ENCODE measurements at places on chromosomes 7 and 10.
A peak's percentile ranks its signal among the peaks of the same experiment; 100 is the strongest.

DNA sequence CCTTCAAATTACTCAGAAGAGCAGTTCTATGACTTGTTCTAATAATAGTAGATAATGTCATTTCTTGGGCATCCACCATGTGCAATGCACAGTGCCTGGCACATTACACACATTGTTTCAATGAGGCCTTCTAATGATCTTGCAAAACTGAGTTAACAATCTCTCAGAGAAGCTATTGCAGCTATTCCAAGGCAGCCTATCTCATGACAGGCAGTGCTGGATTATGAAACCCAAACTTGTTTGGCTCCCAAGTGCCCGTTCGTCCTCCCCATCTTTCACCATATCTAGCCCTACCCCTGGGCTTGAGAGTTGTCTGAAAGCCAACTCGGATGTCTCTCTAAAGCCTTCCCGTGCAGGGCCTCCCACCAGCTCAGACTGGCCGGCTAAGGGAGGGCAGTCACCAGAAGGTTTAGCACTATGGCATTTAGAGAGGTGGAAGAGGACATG lies 405.1 kb downstream of the PLXNA4 start:
- no peak for DNase-seq

- DNase-seq, result no peak
These were observed 324.1 kb downstream of the C7orf25 start for GRCh38 chr7:42587806-42588205.

GRCh38 chr10:11687357-11687771 lies 54.8 kb upstream of the ECHDC3 start:
- DNase-seq, result no peak

DNA sequence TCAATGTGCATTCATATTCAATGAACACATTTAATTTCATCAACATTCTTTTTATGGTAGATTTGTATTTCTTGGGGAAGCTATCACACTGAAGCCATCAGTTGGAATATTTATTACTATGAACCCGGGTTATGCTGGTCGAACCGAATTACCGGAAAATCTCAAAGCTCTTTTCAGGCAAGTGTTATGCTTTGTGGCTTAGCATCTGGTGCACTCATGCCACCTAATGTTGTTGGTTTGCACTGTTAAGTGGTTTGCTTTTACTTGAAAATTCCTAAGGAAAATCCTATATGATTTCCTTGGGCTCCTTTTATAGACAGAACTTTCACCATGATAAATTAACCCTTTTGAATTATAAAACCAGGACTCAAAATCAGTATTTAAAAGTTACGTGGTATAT lies 147.9 kb downstream of the DNAH11 start:
- no peak for DNase-seq

- DNase-seq, result peak; percentile 40
These were observed 745 bp downstream of the DAGLB start for GRCh38 chr7:6446838-6447580.

DNA sequence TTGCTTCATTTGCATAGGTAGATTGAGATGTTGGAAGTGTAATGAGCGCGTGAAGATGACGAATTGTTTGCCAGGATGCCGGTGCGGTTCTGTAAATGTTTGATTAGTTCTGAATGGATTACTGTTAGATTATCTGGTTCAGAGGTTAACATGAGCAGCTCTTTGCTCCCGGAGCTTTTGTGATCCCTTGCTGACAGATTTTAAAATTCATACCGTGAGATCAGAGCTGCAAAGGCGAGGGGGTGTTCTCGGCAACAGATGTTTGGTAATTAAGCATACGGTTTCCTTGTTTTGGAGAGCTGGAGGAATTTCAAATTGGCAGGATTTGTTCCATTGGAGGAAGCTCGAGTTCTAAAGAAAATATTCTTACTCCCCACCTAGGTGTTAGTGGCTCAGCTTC lies 237.8 kb upstream of the GPR26 start:
- peak; percentile 60 for DNase-seq

- no peak for DNase-seq
These were observed 1382.0 kb upstream of the CELF2 start for GRCh38 chr10:9635691-9636090.

GRCh38 chr10:44172883-44173607 lies 211.9 kb downstream of the CXCL12 start:
- DNase-seq, result no peak

DNA sequence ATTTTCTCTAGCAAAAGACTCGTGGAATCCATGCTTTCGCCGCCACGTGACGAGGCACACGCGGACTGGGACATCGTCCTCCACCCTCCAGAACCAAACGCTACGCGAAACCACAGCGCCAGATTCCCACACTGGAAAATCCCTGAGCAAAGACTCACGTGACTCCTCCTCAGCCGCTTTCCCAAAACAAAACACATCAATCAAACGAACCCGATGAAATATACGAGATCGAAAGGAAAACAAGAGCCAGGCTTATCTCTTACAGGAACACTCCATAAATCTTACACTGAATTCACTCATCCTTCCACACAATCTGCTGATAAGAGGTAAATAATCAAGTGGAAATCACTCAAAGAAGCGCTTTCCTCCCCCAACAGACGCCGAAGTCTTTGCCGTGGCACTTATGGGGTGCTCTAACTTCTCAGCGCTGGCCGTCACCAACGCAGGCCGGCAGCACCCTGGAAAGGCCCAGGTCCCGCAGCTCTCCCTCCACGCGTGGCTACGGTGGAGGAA lies 23.8 kb downstream of the DIP2C start:
- no peak for DNase-seq

DNA sequence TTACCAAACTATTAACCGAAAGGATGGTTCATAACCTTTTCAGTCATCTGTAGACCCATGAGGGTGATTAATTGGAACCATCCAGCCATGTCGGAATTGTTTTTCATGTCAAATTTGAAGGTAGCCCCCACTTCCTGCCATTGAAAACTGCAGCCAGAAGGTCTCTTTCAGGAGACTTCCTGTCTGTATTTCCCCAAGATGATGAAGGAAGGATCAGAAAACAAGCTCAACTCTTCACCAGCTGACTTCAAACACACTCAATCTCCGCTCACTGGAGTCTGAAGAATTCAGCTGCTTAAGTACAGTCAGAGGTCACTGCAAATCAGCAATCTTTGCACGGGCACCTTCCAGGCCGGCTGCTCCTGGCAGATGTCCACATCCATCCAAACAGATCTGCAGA lies 291.7 kb upstream of the NPVF start:
- no peak for DNase-seq

GRCh38 chr10:116126954-116127695 lies 145.9 kb downstream of the GFRA1 start:
- no peak for DNase-seq

- DNase-seq, result no peak
These were observed 110.8 kb downstream of the HIBADH start for GRCh38 chr7:27551803-27552400.

- no peak for DNase-seq
These were observed 57.7 kb downstream of the PPP1R3C start for GRCh38 chr10:91575044-91575610.

DNA sequence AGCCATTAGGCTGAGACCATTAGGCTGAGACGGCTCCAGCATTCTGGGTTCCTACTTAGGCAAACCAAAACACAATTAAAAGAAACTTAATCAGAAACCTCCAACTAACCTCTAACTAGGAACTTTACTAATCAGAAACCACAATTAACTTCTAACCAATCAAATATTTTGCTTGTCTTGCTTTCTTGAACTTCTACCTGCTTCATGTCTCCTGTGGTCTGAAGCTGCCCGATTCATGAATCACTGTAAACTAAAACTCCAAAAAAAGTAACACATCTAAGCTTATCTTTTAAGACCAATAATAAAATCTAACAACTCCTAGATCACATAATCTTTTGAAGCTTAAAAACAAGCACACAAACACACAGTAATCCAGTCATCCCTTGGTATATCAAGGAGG lies 76.1 kb downstream of the PDSS1 start:
- DNase-seq, result no peak

- no peak for DNase-seq
These were observed 42.7 kb downstream of the SPDYE5 start for GRCh38 chr7:75534727-75535307.

DNA sequence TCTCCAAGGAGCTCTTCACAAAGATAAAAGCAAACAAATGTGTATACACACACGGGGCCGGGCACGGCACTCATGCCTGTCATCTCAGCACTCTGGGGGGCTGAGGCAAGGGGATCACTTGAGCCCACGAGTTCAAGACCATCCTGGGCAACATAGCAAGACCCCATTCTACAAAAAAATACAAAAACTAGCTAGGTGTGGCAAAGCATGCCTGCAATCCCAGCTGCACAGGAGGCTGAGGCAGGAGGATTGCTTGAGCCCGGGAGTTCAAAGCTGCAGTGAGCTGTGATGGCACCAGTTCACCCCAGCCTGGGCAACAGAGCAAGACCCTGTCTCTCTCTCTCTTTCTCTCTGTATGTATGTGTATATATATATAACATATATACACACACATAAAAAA lies 22.3 kb downstream of the TTYH3 start:
- no peak for DNase-seq

- DNase-seq, result no peak
These were observed 118.8 kb upstream of the UNC5B start for GRCh38 chr10:71093531-71093930.

DNA sequence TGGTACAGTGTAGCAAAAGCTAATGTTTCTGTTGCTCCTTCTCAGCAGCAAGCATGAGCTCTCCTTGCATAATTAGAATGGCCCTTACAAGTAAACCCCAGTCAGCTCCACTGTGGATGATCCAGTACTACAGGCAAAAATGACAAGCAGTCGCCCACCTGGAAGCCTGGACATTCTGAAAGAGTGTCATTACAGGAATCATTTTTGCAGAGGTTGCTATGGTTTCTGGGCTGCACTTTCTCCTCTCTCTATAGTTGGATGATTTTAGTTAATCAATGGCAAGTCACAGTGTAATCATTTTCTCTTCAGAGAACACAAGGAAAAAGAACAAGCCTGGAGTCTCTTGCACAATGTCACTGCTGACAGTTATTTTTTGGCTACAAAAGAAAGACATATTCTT lies 102.9 kb upstream of the MYO3A start:
- DNase-seq, result no peak

- DNase-seq, result no peak
These were observed 184.7 kb upstream of the SH2B2 start for GRCh38 chr7:102101926-102102325.

- DNase-seq, result no peak
These were observed 334.7 kb upstream of the CHRM2 start for GRCh38 chr7:136533732-136534131.

GRCh38 chr10:71606257-71607081 lies 113.1 kb downstream of the C10orf105 start:
- no peak for DNase-seq

DNA sequence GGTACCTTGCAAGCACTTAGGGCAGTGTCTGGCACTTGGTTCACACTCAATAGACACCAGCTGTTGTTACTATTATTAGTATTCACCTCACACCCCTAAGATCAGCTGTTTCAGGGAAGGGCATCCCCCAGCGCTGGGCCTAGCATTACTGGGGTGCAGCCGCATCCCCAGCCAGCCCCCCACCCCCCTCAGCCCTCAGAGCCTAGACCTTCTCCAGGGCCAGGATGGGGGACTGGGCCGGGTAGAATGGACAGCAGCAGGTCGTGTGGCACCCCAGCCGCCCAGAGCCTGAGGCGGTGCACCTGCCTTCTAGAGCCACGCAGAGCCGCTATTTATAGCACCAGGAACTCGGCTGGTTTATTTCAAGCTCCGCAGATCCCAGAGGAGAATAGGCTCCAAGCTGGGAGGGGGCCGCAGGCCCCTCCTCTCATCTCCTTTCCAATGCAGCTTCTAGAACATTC lies 60.5 kb downstream of the GTF2IRD1 start:
- no peak for DNase-seq

- DNase-seq, result no peak
These were observed 193.0 kb downstream of the FAM107B start for GRCh38 chr10:14581553-14582321.

- DNase-seq, result no peak
These were observed 9.9 kb downstream of the SKIDA1 start for GRCh38 chr10:21515361-21516241.

- DNase-seq, result no peak
These were observed 38.2 kb upstream of the CUX1 start for GRCh38 chr7:101779267-101779666.

DNA sequence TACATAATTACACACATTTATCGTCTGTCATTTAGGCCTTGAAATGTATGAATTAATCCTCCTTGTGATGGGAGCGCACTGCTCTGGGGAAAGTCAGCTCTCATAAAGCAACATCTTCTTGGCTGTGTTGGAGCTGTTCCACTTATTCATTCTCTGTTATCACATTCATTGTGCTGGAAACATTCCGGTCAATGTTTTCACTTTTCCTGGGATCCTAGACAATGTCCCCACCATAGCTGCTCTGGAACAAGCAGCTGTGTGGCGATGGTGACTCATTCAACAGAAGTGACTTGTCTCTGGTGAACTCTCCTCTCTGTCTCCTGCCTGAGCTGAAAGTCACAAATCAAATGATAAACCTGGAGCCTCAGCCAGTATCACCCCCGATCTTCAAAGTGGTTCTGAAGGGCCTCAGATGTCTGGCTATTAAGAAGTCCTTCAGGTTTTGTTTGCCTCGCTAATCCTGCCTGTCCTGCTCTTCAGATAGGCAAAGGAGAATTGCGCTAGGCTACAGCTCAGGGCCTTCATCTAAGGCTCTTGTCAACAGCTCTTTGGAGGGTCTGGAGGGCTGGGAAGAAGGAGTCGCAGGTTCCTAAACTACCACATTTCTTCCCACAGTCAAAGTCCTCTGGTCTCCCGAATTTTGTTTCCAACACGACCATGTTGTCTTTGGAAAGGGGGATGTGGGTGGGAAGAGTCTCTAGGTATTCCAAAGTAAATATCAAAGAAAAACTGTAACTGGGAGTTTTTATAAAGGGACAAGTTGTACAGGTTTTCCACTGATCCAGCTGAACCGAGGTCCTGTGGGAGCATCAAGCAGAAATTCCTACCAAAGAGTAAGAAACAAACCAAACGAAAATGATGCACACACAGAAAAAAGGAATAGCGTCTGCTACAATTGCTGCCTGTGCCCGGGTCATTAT lies 29.3 kb downstream of the KLF6 start:
- no peak for DNase-seq

- no peak for DNase-seq
These were observed 47.4 kb downstream of the ZMYND11 start for GRCh38 chr10:182441-183201.

- no peak for DNase-seq
These were observed 60.2 kb downstream of the LRRC18 start for GRCh38 chr10:48879451-48879850.

- no peak for DNase-seq
These were observed 261.4 kb downstream of the ZMYND11 start for GRCh38 chr10:396535-397220.

- no peak for DNase-seq
These were observed 152.7 kb upstream of the SHH start for GRCh38 chr7:155965010-155965409.

DNA sequence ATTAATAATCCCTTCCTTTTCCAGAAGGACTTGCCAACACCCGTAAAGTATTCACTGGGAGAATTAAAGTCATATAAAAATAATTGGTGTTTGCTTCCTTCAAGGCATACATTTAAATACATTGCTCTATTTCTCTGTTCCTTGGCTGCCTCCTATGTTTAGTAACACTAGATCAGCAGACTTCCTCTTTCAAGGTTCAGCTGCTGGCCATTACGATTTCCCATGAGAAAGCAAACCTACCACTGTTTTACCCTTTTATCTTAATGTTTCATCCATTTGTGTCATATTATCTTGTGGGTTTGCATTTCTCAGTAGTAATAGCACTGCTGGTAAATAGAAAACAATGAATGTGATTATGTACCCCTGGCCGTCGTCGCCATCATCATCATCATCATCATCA lies 313.8 kb upstream of the BMPER start:
- no peak for DNase-seq
